ENCODE measurements at places on chromosomes 6 and 20.

DNA sequence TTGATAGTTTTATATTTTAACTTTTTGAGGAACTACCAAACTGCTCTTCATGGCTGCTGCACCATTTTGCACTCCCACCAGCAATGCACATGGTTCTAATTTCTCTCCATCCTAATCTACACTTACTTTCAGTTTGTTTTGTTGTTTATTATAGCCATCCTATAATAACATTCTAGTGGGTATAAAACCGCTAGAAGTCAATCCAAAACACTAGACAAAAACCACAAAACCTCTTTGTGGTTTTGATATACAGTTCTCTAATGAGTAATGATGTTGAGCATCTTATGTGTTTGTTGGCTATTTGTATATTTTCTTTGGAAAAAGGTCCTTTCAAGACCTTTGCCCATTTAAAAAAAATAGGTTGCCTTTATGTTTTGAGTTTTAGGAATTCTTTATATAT lies 5.6 kb downstream of the RPP21 start:
- DNase-seq: no peak

- DNase-seq: no peak
Measured at GRCh38 chr6:117464700-117465099, 17.8 kb upstream of the DCBLD1 start.

DNA sequence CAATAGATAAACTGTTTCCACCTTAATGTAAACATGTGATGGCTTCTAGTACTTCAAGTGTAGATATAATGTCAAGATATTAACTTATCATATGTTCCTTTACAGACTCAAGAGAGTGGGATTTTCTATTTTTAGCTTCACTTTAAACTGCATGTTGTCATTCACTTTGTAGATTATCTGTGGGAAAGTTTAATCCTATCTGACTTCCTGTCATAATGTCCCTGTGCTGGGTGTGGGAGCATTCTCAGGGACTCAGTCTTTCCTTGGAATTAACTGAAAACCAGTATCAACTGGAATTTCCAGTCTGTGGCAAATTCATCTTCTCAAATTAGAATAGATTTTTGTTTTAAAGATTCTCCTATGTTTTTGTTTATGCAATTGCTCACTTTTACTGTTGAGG lies 226.1 kb upstream of the FERMT1 start:
- DNase-seq: no peak

GRCh38 chr20:10447028-10447427 lies 11.9 kb downstream of the SLX4IP start:
- no peak for DNase-seq

DNA sequence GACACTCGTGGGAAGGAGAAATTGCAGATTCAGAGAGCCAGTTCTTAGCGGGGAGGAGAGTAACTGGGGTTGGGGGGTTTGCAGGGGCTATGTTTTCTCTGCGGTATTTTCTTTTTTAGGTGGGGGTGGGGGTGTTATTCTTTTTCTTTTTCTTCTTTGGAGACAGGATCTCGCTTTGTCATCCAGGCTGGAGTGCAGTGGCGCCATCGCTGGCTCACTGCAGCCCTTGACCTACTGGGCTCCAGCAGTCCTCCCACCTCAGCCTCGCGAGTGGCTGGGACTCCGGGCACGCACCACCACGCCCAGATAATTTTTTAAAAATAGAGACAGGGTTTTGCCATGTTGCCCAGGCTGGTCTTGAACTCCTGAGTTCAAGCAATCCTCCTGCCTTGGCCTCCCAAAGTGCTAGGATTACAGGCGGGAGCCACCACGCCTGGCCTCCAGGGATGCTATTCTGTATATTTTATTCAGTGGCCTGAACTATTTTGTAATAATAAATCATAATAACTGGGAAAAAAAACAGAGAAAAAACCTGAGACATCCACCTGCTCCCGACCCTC lies 57.3 kb downstream of the UBE2V1 start:
- DNase-seq: no peak

GRCh38 chr6:138222901-138223546 lies 4.7 kb upstream of the PBOV1 start:
- no peak for DNase-seq

DNA sequence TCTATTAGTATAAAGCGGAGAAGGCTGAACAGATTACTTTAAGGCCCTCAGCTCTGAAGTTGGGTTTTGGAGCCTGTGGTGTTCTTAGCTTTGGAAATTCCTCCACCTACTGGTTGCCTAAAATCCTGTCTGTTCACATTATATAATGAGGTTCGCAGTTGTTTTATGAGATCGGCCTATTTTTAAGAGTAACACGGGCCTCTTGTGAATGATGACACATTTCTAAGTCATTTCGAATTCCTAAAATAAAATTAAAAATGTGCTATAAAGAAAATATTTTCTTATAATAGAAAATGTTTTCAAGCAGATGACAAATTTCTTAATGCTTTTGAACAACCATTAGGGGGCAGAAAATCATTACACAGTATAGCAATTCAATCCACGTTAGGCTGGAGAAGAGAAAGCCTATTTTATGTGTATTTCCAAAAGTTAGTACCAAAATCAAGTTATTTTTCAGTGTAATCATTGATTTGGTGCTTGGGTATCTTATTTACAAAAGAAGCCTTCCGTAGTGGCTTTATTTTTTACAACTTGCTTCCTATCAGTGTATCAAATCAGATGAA lies 15.8 kb upstream of the FAM8A1 start:
- peak; percentile 26 for DNase-seq

- no peak for DNase-seq
Measured at GRCh38 chr6:11592294-11592906, 54.9 kb downstream of the TMEM170B start.

DNA sequence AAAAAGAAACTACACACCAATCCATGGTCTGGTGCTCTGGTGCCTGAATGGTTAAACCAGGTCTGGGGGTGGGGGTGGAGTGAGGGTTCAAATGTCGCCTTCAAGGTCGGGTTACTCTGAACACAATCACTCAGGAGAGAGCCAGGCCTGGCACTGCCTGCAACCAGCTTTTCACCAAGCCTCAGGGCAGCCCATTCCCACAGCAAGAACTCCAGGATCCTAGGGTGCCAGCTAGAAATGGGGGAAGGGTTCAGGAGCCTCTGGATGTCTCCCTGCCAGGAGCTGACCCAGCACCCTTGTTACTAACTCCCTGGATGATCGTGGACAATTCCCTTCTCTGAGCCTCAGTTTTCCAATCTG lies 6.7 kb downstream of the SDC4 start:
- no peak for DNase-seq

- DNase-seq: no peak
Measured at GRCh38 chr6:47047479-47048407, 5.6 kb upstream of the ADGRF1 start.

GRCh38 chr6:157092736-157093135 lies 230.6 kb downstream of the TMEM242 start:
- DNase-seq: peak; percentile 32

DNA sequence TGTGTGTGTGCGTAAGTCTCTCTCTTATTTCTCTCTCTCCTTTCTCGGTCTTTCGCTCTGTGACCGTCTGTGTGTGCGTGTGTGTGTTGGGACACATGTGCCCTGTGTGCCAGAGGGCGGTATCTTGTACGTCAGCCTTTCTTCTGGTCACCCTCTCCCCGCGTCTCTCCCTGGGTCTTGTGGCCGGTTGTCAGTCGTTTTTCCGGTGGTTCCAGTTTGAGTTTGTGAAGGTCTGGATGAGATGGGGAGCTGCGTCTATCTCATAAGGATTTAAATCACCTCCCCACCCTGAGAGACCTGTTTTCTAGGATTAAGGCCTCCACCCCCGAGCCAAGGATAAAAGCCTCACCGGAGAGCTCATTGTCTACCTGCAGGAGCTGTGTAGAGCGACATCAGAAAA lies 295.5 kb upstream of the ZNF337 start:
- no peak for DNase-seq

- DNase-seq: no peak
Measured at GRCh38 chr6:132484680-132485018, 28.3 kb downstream of the STX7 start.

DNA sequence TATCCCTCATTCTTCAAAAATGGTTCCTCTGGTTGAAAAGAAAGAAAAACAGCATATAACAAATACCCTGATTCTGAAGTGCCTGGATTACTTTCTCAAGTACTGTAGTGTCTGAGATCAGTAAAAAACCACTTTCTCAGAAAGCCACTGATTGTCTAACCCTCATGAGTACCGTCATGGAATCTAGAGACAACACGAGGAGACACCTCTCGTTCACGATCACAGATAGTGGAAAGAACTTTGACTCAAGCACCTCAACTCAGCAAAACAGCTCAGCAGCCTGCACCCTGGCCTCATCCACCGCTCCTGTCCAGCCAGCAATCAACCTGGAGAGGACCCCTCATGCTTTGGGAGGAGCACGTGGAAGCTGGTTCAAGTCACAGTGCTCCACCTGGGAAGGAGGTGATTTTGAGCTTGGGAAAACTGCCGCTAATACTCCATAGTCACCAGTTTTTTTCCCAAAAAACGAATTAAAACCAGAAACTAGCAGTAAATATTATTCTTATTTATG lies 1.0 kb downstream of the SCML4 start:
- DNase-seq: no peak
